ENCODE measurements at places on chromosomes 11 and 22.

- DNase-seq = no peak
Measured at GRCh38 chr11:17748761-17749721, 14.5 kb downstream of the KCNC1 start.

GRCh38 chr11:64802370-64803157 lies 450 bp downstream of the MAP4K2 start:
- DNase-seq = peak; percentile 30

- DNase-seq = no peak
Measured at GRCh38 chr11:14269692-14270573, 89.0 kb downstream of the RRAS2 start.

DNA sequence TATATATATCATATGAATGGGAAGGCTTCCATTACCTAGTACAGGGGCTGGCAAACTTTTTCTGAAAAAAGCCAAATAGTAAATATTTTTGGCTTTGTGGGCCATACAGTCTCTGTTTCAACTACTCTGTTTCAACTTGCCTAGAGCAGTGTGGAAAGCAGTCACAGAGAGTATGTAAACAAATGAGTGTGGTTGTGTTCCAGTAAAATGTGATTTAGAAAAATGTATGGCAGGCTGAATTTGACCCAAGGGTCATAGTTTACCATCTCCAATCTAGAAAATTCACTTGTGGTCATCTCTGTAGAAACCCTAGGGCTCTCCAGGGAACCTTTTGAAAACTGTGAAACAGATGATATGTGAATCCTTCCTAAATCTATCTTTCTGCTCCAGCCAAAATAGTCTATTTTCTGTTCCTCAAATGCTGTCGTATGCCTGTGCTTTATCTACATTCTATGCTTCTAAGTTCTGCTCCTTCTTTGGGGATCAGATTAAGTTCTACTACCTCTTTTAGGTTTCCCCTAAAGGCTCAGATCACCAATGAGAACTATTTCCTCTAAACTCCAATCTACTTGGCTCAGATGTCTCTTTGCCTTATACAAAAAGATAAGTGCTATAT lies 356.2 kb downstream of the METTL15 start:
- no peak for DNase-seq

DNA sequence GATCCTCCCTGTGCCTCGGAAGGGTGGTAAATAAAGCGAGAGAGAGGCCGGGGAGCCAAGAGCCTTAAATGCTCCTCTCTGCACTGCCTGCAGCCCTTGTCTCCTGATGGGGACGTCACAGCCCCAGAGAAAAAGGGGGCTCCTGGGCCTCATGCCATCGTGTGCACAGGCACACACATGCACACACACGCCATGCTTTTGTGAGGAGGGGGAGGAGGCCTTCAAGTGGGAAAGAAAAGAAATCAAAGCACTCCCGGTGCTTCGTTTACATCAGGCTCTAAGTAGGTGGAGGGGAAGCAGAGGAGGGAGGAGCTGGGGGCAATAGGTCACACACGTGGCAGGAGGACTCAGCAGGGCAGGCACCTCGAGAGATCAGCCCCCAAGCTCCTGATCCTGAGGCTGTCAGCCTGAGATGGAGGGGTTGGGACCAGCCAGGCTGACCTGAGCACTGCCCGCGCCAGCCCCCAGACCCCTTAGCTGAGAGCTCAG lies 68.2 kb upstream of the NECTIN1 start:
- no peak for DNase-seq

GRCh38 chr11:91365986-91366585 lies 858.5 kb upstream of the FAT3 start:
- DNase-seq = no peak

All from stimulated activated CD4-positive, alpha-beta T cell treated with anti-CD3 and anti-CD28 coated beads, Interleukin-4, amount 100 ng/mL, for 48 hours (primary cell).